ENCODE measurements at places on chromosomes 11 and 22.

DNA sequence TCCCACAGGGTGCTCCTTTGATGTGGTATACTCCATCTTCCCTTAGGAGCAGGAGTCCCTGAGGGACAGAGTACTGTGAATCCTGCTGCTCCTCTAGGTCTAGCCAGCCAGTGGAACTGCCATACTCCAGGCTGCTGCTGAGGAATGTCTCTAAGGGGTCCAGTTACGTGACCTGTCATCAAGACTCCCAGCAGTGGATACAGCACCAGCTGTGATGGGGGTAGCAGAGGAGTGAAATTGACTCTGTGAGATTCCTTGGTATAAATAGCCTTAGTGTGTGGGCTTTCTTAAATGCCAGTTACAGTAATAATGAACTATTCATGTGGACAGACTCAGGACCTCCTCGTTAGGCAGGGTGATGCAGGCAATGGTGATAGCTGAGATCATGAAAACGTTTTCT lies 140.4 kb upstream of the LUZP2 start:
- DNase-seq = no peak

GRCh38 chr11:78034623-78035022 lies 11.5 kb upstream of the KCTD14 start:
- no peak for DNase-seq

DNA sequence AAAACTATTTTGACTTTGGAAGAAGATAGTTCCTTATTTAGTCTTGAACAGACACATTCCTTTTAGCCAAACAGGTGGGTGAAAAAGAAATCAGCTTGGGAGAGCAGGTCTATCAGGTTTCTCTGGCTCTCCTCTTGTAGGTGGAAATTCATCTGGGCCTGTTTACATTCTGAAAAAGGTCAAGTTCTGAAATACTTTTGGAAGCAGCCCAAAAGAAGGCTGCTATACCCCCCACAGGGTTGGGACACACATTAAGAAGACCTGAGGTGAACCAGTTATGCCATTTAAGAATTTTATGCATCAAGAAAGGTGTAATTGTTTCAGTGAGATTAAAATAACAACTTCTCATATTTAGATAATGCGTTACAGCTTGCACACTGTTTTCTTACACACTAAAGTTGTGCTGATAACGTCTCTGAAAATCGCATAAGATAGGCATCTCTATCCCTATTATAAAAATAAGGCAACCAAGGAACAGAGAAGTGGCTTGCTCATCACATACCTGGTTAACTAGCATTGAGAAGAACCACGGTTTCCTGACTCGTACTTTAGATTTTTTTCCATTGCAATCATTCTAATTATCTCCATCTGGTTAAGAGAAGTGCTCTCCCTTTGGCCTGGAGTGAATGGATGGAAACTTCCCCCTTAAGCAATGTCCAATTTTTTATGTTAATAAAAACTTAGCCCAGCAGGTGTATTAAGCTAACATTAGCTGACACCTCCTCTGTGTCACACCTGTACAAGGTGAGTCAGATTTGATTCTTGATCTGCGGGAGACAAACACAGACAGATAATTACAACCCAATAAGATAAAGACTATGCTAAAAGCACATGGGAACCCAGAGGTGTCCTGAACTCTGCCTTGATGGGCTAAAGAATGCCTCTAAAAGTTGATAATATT lies 60.5 kb upstream of the UCP3 start:
- no peak for DNase-seq

DNA sequence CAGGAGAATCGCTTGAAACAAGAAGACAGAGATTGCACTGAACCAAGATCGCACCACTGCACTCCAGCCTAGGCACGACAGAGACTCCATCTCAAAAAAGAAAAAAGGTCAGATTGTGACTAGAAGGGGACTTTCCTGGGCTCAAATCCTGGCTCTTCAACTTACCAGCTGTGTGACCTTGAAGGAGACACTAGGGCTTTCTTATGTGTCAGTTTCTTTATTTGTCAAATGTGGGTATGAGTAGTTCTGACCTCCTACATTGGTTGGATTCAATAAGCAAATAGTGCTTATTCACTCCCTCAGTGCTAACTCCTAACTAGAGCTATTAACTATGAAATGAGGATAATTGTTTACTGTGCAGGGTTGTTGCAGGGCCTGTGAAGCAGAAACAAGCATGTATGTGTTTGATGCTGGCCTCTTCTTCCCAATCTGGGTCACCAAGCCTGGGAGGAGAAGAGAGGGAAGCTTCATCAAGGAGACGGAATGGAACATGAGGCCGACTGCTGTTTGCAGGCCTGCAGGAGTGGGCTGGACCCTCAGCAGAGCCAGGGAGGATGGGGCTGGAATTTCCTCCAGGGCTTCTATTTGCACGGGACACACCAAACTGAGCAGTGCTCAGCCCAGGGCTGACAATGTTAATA lies 22.5 kb downstream of the RHOD start:
- no peak for DNase-seq

DNA sequence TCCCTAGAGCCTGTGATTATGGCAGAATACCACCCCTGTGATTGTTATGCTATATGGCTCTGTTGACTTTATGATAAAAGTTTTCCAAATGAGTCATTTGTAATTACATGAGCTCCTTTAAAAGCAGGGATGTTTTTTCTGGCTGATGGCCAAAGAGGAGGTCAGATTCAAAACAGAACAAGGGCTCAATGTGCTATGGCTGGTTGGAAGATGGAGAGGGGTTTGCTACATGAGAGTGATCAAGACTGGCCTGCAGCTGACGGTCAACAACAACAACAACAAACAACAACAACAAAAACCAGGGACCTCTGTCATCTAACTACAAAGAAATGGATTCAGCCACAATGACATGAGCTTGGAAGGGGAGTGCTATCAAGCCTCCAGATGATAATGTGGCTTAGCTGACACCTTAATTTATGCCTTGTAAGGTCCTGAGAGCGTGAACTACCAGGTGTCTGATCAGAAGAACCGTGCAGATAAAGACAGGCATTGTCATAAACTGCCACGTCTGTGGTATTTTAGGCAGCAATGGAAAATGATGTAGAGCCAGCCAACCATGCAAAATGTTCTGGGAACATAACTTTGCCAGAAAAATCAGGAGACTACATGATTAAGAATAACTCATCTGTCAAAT lies 47.2 kb downstream of the PIWIL3 start:
- no peak for DNase-seq

GRCh38 chr11:131682373-131683015 lies 312.1 kb downstream of the NTM start:
- DNase-seq = no peak

DNA sequence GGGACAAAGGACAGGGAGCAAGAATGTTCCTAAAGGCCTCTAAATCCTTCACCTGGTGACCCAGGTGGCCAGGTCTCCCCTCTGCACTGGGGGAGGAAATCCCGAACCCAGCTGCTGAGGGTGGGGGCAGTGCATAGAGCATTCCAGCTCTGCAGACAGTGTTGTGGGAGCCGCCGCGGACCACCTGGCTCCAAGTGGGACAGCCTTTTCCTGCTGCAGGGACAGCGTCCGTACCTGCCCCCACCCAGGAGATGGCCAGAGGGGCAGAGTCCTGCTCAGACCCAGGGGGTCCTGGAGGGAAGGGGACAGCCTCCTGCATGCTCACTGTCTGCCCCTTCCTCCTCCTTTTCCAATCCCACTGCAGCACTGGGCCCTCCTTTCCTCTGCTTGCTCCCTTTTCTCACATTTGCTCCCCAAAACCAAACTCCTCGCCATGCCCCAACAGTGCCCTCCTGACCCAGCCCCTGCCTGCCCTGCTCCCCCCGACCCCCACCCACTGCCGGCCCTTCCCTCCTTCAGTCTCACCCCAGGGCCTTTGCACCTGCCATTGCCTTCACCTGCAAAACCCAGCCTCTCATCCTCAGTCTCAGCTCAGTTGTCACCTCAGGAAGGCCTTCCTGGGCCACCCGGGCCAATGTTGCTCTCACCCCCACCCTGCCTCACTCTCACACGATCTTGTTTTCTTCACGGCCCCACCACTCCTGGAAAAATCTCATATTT lies 12.8 kb downstream of the PNPLA5 start:
- DNase-seq = no peak

DNA sequence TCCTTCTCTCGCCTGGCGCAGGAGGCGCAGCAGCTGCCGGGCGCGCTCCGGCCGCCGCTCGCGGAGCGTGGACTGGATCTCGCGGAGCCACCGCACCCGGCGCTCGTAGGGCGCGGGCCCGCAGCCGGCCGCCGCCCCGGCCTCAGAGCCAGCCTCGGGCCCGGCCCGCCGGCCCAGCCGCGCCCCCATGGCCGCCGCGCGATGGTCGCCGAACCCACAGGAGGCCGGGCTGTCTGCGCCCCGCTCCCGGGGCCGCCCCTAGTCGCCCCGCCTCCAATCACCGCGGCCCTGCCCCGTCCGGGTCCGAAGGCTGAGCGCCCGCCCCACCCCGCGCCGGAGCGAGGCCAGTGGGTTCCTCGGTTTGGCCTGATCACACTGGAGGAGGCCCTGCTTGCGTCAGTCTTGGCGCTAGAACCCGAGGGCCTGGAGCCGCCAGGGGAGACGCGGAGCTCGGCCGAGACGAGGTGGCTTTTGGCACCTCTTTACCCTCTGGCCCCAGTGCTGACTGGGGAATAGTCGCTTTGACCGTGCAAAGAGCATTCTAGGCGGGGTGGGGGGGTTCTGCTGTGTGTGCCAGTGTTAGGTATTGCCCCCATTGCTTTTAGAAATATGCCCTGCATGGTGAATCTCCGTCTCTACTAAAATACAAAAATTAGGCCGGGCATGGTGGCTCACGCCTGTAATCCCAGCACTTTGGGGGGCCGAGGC lies at the start of gene LRRC75B:
LRRC75B (minus strand) TSS at position 223 of the 708 bp plus-strand sequence; CDS start at position 189, 34 bp downstream.
- DNase-seq = no peak

- DNase-seq = no peak
Observed at GRCh38 chr11:64327375-64327774, 9.5 kb downstream of the PRDX5 start.

GRCh38 chr11:59602432-59602831 lies 13.1 kb downstream of the OSBP start:
- DNase-seq = no peak

DNA sequence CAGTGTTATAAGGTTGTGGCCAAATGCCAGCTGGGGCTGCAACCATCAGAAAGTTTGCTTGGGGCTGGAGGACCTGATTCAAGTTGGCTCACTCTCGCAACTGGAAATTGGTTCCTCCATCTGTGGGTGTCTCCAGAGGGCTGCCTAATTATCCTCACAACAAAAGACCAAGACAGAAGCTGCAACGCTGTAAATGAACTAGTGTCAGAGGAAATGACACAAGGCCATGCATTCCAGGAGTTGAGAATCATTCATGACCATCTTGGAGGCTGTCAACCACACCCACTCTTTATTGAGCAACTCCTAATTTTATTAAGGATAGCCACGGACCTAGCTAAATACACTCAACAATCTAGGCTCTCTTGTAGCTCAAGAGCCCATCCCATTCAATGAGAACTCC lies 1060.8 kb downstream of the OPCML start:
- no peak for DNase-seq

DNA sequence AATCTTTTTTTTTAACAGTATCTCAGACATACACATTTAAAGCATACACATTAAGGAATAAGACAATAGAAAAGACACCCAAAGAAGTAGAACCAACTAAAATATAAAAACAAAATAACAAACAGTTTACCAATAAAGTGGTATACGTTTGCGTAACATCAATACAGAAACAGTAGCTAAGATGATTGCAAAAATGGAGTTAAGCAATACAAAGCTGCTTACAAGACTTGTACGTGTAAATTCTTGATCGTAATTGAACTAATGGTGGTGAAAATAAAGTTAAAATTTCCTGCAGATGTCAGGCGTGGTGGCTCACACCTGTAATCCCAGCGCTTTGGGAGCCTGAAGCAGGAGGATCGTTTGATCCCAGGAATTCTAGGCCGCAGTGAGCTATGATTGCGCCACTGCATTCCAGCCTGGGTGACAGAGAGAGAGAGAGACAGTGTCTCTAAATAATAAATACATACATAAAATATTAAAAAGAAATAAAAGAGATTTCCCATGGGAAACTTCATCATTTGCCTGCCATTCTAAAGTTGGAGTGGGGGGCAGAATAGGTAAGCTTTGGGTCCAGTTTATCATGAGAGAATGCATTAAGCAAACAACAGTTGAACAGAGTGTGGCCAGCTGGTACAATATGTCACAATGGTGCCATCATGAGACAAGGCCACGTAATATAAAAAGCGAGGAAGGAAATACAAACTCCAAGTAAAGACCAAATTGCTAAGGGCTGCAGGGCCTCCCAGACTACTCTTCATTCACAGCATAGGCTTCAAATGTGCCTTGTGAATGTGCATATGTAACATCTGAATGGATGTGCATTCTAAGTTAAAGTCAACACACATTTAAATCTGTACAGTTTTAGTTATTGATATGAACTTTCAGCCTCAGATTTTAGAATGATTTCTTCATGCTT lies 38.9 kb upstream of the EED start:
- no peak for DNase-seq

All from stimulated activated CD8-positive, alpha-beta memory T cell treated with anti-CD3 and anti-CD28 coated beads, Interleukin-12 subunit alpha, Interleukin-12 subunit beta, amount 100 ng/mL, for 1 hour (primary cell).